ENCODE measurements at places on chromosomes 12 and 14.

DNA sequence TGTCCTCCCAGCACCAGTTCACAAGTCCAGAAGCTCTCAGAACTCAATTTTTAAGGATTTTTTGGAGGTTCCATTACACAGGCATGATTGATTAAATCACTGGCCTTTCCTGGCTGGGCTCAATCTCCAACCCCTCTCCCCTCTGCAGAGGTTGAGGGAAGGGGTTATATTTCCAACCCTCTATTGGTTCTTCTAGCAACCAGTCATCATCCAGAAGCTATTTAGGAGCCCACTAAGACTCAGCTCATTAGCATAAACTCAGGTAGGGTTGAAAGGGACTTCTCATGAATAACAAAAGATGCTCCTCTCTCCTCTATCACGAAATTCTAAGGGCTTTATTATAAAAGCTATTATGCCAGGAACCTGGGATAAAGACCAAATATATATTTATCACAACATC, 41.5 kb downstream of the SPPL3 start:
- DNase-seq, result no peak

GRCh38 chr14:20614038-20614840, 23.1 kb upstream of the RNASE12 start:
- DNase-seq, result no peak

DNA sequence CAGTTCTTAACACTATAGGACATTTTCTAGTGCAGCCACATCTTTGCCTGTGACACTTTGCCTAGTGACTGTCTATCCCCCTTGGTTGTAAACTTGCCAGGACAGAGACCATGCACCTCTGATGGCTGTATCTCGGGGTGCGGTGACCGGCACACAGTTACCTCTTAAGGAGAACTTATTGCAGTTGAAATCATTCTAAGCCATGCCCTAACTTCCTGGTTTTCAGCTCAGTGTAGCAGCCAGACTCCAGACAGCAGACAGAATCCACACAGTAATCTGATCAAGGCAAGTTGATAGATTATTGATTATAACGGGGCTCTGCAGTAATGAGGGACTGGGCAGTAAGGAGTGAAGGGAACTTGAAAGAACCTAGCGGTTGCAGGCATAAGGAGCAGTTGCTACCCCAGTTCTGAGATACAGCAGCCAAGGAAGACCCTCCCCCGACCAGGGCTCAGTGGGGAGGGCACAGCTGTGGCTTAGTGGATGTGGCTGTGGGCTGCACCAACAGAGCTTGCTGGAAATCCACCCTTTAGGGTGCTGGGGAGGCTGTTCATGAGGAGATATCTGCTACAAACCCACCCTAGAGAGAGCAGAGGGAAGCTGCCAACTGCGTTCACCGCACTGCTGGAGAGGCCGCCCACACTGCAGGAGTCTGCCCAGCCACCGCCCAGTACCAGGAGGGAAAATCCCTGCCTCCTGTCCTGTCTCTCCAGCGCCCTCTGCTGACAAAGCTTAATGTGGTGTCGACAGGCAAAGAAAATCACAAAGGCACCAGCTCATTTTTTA, 58.2 kb upstream of the BEGAIN start:
- peak; percentile 59 for DNase-seq

GRCh38 chr12:101001669-101002068, 207.1 kb downstream of the ANO4 start:
- no peak for DNase-seq

DNA sequence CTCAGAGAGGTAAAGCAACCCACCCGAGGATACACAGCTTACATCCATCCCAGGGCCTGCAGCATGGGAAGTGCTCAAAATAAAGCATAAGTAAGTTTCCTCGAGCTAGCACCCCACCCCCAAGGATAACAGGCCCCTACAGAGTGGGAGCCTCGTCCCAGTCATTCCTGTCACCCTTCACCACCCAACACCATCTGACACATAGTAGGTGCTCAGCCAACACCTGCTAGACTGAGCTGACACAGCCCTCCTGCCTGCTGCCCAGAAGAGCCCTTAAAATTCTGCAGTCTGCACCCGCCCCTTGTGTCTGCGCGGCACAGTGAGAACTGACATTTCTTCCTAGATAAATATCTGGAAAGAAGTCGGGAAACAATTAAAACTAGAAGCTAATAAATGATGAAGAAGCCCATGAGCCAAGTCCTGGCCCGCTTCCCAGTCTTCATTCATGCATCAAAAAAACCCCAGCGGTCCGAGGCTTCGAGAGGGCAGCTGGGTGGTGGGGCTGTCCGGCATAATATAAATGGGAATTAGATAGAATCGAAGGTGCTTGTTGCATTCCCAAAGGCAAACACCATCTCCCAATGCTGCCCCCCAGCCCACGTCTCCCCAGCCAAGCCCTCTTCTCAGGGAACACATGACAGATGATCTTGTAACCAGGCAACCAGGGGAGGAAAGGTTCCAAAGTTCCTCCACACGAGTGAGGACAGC, 76.2 kb downstream of the BCL11B start:
- no peak for DNase-seq

DNA sequence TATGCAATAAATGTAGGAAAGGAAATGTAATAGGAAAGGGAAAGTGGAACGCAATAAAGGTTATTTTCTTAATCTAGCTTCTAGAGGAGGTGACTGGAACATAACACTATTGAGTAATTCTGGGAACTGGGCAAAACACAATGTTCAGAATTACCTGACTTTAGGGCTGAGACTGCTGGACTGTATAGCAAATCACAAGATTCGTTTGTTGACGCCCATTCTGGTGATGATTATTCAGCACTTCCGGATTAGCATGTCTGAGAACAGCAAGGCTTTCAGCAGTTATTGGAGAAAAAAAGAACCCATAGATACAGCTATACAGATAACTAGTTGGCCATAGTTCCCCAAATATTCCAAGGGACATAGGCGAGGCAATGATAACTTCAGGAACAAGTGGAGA, 2.3 kb upstream of the KLRD1 start:
- DNase-seq, result no peak

GRCh38 chr12:6476489-6476888, 6.0 kb upstream of the VAMP1 start:
- no peak for DNase-seq

DNA sequence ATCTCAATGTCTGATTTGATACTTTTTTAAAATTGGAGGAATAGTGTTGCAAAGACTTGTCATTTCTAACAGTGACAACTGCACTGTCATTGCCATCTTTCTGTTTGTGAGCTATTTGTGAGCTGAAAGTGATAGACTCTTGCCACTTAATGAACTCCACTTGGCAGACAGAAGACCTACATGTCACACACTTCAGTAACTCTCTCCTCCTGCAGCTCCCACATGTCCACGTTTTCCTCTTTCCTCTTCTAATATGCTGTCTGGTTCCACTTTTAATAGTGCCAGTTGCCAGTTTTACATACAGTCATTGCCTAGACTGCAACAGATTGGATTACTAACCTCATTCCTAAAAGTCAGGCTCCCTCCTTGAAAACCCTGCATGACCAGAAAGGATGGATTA, 121.5 kb downstream of the CAPZA3 start:
- DNase-seq, result no peak

GRCh38 chr14:60926002-60926401, 54.9 kb downstream of the TRMT5 start:
- no peak for DNase-seq

DNA sequence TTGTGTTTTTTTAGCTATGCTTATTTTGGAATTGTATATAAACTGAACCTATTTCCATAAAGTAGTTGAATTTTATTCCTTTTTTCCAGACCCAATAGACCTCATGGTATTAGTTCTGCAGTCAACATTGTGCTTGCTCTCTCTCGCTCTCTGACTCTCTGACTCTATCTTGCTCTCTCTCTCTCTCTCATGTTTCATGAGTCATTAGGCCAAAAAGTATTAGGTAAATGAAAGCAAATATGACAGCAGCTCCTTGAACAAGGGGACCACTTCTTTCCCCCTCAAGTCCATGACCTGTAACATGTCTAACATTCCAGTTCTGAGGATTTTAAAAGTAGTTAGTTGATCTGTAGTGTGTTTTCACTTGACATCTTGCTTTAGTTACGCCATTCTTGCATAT, 14.0 kb upstream of the C12orf71 start:
- DNase-seq, result no peak

- DNase-seq, result no peak
These were observed 220.5 kb downstream of the CACNA1C start for GRCh38 chr12:2273288-2273687.

- no peak for DNase-seq
These were observed 496 bp downstream of the PPP2R5C start for GRCh38 chr14:101761881-101762529.

GRCh38 chr12:26028953-26029735, 70.7 kb downstream of the RASSF8 start:
- DNase-seq, result no peak

DNA sequence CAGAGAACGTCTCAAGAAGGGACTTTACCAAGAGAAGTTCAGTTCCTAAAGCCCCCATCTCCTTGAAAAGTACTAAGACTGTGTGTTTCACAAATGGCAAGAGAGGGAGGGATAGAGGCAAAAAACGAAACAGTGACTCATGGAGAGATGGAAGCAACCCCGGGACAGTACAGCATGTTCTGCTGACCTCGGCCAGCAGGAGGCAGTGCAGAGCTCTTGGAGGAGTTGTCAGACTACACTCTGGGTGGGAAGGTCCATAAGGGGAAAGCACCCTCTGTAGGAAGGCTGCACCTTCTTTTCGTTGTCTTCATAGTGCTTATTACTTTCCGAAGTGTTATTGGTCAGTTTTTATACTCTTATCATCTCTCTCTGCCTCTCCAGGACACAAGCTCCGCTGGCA, 525.2 kb upstream of the CCDC196 start:
- no peak for DNase-seq

GRCh38 chr12:2034633-2035430, 18.0 kb upstream of the CACNA1C start:
- peak; percentile 77 for DNase-seq

DNA sequence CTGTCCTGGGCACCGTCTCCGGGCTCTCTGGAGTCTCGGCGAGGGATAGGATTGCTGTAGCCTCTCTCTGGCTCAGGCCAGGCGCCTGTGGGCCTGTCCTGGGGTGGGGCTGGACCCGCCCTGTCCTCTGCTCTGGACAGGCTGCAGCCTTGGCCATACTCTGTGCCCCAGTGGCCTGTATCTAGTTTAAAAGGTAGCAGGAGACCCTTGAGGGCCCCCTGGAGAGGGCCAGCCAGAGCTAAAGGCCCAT, 1.8 kb downstream of the KIF26A start:
- DNase-seq, result no peak

- no peak for DNase-seq
These were observed 605.0 kb upstream of the USP15 start for GRCh38 chr12:61655241-61655640.

GRCh38 chr14:73244541-73245290, 7.4 kb downstream of the PAPLN start:
- no peak for DNase-seq

DNA sequence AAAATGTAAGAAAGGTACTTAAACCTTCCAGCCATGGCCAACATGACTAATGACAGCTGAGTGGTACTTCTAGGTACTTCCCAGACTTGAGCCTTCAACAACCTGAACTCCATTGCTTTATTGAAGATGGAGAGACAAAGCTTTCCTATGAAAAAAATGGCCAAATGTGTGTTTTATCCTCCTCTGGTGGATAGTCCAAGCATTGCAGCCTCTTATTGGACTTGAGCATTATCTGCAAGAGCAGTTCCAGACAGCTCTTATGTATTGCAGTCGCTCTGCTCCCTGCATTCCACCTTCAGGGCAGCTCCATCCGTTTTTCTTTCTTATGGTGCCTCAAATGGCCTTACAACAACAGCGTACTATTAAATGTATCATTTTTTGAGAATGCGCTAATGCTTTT, 588.2 kb downstream of the NRXN3 start:
- DNase-seq, result no peak

DNA sequence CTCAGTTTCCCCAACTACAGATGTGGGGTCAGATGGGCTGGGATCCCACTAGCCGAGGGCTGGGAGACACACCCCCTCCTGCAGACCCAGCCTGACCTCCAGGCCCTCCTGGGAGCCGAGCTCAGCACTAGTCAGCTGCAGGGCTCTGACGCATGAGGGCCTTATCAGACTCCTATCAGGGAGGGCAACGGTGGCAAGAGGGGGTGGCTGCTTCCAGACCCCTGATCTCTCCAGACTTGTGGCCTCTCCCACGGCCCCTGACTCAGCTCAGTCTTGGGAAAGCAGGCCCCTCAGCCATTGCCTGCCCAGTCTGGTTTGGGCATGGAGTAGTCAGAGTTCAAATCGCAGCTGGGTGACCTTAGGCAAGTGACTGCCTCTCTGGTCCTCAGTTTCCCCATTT, 2.5 kb downstream of the RASAL1 start:
- no peak for DNase-seq

GRCh38 chr12:122182887-122183587, at the start of gene LRRC43:
Gene LRRC43, plus strand, starts transcription at chr12:122183123. Its CDS starts 22 bp downstream, at chr12:122183145.
- peak; percentile 14 for DNase-seq

GRCh38 chr12:68617160-68617926, 6.6 kb downstream of the RAP1B start:
- no peak for DNase-seq

DNA sequence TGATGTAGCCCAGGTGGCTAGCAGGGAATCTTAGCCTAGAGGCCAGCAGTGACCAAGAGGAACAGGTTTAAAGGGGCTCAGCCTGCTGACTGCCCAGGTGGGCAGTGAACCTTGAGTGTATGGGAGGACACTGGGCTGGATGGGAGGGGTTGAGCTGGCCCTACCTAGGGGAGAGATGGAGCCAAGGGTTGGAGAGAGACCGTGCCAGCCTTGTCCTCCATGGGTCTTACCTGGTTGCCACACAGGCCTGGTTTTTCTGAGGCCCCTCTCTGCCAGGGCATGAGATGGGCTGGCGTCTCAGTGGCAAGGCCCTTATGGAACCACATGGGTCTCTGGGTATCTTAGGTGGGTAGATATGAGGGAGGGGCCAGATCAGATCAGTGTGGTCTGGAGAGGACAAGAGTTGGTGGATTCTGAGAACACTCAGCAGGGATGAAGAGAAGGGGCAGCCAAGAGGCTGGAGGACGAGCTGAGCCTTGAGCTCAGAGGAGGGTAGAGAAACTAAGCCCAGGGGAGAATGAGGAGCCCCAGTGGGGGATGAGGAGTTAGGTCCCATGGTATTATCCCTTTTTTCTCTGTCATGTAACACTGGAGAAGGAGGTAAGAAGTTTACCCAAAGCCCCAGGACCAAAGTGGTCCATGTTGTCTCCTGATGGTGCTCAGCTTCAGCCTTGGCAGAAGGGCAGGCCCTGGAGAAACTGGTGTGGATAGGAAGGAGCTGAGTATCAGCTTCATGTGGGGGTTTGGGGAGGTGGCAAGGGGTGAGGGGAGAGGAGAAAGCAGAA, 3.7 kb downstream of the GZMB start:
- DNase-seq, result no peak

Data from GM18507 (cell line).